H54 (cell line): ENCODE measurements at places on chromosomes 1 and 21.

- DNase-seq = no peak
Measured at GRCh38 chr1:230907472-230908205, 39.3 kb upstream of the C1orf198 start.

DNA sequence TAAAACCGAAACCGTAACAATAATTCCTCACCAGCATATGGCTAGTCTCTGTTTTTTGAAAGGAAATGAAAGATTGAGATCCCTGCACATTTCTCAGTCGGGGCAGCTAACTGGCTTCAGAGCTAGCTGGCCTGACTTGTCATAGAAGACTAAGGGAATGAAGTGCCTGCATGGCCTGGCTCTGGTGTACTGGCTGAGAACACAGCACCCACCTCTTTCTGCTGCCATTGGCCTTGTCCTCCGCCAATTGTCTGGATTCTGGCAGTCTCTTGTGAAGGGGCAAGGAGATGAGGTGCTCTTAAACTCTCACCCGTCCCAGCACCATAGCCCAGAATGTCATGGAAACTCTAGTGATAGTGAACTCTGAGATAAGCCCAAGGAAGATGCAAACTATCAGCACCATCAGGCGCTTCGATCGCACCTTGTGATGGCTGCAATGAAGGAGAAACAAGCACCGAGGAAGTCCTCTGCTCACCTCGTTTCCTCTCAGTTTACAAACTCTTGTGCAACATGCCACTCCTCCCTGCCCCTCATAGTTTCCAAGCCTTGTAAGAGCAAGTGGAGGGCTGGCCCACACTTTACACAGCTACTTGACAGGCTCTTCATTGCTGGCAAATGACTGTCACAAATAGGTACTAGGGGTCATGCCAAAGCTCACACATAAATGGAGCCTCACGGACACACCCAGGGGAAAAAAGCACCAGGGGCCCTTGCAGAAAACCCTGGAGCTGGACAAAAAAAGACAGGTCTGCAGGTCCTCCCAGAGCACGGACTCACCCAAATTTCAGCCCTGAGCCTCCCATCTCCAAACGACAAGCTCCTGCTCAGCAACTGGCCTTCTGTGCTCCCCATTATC lies 16.4 kb downstream of the INPP5B start:
- no peak for DNase-seq

- no peak for DNase-seq
Measured at GRCh38 chr1:202856014-202856413, 32.9 kb downstream of the RABIF start.

DNA sequence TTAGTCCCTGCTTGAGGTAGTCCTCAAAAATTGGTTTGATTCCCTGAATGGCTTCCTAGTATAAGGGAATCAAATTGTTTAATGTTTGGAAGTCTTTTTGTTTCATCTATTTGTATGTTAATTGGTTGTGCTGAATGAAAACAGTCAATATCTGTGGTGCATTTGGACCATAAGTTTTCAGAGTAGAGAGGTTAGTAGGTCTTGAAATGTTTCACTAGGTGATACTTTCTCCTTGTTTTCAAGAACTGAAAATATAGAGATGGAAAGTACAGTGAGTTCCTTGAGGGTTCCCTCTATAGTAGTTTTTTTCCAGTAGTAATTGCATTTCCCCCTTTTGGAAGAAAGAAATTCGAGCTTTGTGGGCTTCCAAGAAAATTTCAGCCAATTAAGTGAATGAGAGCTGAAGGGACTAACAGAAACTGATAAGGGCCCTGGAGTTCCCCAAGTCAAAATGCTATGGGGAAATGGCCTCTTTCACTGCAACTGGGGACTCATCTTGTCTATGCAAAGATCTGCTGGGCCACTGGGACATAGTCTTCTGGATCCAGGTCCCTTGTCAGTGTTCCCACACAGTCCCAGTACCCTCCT lies 18.6 kb upstream of the CEP350 start:
- DNase-seq = no peak

DNA sequence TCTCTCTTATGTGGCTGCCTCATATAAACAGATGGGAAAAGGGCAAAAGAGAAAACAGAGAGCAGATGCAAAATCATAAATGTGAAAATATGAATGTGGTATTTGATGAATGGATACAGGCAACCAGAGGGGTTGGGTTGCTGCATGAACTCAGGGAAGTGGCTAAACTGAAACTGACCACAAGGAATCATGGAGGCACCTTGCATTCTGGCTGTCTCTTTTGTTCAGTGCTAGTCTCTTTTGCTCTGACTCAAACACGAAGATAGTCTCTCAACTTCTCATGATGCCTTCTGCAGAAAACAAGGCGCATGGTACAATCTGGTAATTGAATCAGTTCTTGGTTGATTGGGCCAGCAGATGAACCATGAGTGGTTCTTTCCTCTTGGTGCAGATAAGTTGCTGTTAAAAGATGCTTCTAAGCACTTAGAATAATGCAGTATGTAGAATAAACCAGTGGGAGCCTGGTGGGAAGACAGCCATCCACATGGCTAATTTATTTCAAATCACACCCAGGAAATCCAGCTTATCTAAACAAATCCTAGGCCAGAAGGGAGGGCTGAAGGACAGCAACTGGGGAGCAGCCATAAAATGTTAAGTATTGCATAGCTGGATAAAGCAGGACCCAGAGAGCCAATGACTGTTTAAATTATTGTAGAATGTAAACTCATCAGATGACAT lies 64.2 kb downstream of the HLX start:
- DNase-seq = no peak

DNA sequence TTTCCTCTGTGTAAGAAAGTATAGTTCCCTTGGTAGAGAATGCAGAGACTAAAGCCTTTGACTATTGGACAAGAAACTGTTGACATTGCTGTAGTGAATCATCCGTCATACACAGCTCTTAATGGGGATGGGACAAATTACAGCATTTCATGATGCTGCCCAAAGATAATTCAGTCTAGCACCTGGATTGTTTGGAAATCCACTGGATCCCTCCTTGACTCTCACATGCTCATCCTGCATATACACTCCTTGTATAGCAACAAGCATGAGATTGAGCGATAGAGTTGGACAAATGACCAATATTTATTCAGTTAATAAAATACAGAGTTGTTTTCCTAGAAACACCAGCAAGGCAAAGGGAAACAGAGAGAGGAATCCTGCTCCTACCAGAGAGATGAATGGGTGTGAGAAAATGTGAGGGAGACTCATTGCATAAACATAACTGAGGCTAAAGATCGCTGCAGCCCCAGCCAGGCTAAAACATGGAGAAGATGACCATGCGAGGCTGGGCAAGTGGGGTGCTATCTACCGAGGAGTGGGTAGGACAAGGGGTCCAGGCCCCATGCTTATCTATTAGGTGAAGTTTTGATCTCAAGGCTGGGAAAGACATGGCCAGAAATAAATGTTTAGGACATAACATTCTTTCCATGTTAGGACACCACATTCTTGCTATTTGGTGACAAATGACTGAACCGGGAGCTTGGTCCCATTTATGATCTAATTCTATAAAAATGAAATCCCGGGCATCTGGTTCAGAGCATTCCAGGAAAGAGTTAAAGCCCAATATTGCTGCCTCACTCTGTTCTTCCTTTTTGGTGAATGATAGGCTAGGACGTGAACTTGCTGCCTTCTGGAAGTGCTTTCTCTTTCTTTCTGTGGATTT lies 153.2 kb downstream of the TGFB2 start:
- no peak for DNase-seq

DNA sequence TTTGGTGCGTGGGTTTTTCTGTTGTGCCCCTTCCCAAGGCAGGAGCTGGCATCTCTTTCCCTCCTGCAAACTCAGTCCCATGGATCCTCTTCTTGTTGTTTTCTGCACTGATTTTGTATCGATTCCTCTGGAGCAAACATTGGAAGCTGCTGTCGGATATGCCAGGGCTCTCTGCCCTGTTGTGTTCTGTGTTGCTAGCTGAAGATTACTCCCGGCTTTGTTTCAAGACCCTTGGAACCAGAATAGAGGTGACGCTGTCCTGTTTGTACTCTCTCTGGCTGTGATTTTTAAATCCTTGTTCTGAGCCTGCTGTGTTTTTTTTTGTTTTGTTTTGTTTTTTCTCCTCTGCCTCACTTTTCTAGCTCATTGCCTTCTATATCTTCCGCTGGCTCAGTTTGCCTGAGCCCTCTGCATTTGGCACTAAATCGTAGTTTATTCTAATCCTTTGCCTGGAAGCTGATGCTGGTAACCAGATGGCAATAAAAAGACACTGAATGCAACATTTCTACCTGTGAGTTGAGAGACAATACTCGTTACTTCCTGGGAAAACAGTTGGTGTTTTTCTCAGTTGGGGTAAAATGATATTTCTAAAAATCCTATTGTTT lies 67.0 kb downstream of the BACH1 start:
- no peak for DNase-seq

DNA sequence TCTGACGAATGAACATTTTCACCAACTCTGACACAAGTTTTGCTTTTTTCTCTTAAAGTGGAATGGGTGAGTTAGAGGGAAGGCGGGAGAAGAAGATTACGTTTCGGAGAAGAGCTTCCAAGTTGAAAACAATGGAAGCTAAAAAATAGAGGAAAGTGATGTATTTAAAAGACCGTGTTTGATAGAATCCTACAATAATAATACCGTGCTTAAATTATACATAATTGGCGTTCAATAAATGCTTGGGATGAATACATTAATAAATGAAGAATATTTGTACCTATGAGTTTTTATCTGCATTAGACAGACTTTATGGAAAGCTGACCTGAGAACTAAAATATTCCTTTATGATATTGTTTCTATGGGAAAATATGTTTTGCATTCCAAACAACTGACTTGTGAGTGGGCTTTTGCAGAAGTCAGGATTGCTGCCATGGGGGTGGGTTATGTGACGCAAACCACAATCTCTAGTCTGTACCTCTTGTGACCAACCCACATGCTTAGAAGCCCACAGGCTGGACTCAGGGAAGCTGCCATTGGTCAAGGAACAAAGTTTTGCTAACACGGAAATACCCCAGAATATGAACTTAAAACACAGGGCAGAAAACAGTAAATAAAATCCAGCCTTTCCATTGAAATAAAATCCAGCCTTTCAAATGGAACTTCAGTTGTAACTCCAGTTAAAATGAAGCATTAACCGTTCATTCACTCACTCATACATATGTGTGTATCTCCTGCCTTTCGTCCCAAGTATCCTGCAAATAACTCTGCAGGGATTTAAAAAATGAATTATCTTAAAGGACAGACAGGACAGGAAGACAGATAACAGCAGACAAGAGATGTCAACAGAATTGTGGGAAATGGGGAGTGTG lies 21.3 kb upstream of the ATF3 start:
- DNase-seq = no peak

GRCh38 chr21:35923971-35924370 lies 136.4 kb downstream of the SETD4 start:
- no peak for DNase-seq

DNA sequence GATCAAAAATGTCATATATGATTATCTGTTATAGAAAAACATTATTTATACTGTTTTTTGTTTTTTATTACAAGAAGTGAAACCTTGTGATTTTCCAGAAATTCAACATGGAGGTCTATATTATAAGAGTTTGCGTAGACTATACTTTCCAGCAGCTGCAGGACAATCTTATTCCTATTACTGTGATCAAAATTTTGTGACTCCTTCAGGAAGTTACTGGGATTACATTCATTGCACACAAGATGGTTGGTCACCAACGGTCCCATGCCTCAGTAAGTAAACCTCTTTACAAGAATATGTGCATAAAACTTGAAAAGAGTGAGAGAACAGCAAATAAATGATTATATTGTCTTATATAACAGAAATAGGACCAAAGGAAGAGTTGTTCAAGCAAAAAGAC lies 14.5 kb downstream of the CFHR4 start:
- DNase-seq = no peak

GRCh38 chr1:190243056-190243455 lies 234.6 kb downstream of the BRINP3 start:
- DNase-seq = no peak

GRCh38 chr1:23913212-23913880 lies at the start of gene CNR2:
CNR2 (minus strand) TSS chr1:23913362; CDS start chr1:23875617, 37,745 bp downstream.
- no peak for DNase-seq
